ENCODE measurements at places on chromosomes 2 and 18. TPM values are rescaled to one million over a fixed set of nuclear protein-coding genes. Genes with fewer than 3 reads are reported as not detected.

DNA sequence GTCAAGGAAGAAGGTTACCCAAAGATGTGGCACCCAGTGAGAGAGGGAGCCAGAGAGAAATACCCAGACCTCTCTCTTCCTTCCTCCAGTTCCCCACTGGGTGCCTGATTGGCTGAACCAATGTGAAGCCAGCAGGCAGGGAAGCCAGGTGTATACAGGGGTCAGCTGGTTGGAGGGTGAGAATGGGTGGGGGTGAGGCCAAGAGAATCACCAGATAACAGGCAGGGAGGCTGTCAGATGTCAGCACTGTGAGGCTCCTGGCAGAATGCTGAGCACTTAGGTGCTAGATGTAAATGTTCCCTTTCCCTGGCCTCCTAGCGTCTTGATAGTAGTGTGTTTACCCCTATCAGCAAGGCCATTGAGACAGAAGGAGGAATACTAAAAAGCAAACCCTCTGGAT, 104.0 kb upstream of the MGAT5 start:
- DNase-seq: no peak

DNA sequence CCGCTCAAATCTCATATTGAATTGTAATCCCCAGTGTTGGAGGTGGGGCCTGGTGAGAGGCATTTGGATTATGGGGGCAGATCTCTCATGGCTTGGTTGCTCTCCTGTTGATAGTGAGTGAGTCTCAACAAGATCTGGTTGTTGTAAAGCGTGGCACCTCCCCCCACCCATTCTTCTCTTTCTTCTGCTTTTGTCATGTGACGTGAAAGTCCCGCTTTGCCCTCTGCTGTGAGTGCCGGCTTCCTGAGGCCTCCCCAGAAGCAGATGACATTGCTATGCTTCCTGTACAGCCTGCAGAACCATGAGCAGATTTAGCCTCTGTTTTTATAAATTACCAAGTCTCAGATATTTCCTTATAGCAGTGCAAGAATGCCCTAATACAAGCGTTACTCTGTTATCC, 673.8 kb downstream of the ADCYAP1 start:
- DNase-seq: no peak

- DNase-seq: no peak
Measured at GRCh38 chr2:155141418-155141817, 442.9 kb downstream of the KCNJ3 start.

DNA sequence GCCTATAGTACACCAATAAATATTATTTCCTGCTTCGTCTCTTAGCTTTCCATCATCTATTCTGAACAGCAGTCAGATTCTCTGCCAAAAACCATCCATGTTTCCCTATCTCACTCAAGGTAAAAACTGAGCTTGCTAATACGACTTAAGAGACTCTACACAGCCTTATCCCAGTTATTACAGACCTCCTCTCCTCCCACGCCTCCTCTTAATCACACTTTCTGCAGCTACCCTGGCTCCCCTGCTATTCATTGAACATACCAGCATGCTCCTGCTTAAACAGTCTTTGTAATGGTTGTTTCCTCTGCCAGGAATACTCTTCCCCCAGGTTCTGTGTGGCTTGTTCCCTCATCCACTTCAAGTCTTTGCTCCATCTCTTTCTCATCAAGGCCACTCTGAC, 81.5 kb downstream of the PDE1A start:
- no peak for DNase-seq

- no peak for DNase-seq
Measured at GRCh38 chr2:47232738-47233415, 77.8 kb upstream of the STPG4 start.

DNA sequence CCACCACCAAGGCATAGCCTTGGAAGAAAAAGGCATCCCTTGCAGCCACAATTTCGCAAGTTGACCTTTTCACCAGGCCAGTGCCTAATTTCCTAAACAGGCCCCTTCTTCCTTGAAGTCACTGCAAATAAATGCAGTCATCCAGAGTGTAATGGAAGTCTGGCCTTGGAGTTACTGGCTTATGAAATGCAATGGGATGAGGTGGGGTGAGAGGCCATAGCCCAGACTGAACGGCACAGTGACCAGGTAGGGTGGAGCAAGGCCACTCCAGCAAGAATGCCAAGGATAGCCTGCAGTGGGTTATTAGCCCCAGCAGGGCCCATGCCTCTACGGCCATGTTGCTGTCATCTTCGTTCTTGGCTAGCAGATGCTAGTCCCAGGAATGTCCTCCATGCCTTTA, 68.4 kb downstream of the BCL11A start:
- DNase-seq: no peak

GRCh38 chr2:80050246-80050645, 254.3 kb downstream of the LRRTM1 start:
- DNase-seq: no peak

DNA sequence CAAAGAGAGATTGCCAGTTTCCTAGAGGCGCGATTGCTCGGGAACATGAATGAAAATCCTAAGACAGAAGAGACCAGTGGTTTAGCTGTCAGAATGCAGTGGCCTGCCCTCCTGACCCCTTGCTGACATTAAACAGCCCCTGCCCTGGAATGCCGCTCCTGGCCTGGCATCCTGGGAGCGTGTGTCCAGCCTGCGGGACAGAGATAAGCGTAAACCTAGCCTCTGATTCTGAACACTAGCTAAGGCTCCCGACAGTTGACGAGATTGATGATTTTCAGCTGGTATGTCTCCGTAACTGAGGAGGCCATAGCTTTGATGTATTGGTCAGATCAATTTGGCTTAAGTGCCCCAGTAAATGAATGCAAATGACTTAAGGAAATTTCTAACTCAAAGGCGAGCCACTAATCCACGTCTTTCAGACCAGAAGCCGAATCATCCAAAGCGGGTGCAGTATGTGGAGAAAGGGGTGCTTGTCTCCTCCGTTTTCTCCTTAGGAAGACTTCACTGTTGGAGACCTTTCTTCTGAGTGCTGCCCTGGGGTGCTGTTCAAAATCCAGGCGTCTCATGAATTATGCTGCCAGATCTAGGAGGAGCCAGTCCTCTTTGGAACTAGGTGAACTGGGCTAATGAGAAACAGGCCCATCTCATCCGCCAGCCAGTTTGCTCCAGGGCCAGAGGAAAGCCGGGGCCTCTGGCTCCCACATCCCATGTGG, 142.5 kb upstream of the L3MBTL4 start:
- DNase-seq: no peak

DNA sequence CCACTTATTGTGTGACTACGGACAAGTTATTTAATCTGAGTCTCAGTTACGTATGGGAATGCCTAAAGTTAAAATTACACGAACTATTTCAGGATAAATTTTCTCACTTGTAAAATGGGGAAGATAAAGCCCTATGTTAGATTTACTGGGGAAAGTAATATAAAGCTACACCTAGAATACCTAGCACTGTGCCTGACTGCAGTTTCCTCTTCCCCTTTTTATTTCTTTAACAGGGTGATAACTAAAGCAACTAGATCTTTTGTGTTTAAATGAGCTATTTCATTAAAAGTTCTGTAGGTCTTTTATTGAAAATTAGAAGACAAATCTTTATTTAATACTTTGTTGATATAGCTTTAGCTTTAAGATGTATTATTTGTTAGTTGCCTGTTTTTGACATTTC, 5.0 kb downstream of the B3GNT2 start:
- DNase-seq: no peak

PLEKHH2 gene
- total RNA-seq: 63.5 TPM

POTEC gene
- not detected for total RNA-seq

CCDC178 gene
- total RNA-seq: 4.6 TPM

TFCP2L1 gene
- total RNA-seq: 90.3 TPM

ZNF638 gene
- 203 TPM for total RNA-seq

CD8B2 gene
- not detected for total RNA-seq
